ENCODE measurements at places on chromosomes 7 and 10.

GRCh38 chr7:75619636-75620035 lies 119.1 kb downstream of the HIP1 start:
- no peak for DNase-seq

- DNase-seq, result peak; percentile 41
These were observed 41.7 kb downstream of the FAS start for GRCh38 chr10:89032141-89032891.

- DNase-seq, result no peak
These were observed 875.4 kb downstream of the LRMDA start for GRCh38 chr10:76306856-76307255.

DNA sequence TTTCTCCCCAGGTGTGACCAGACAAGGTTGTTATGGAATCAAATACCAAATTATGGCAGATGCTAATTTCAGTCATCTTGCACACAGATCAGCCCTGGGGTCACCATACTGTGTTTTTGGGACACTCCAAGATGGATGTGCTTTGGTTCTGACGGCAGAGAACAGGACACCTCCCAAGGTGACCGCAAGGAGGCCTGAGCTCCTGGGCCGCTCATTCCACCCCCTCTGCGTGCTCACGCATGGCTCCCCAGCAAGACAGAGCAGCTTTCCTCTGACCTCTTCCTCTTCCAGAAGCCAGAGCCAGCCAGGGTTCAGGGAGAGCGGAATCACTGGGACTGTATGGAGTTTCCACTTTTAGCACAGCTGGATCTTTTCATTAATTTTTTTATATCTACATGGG lies 402.8 kb downstream of the DNAJB6 start:
- no peak for DNase-seq

GRCh38 chr7:149836434-149836833 lies 1.7 kb upstream of the ZNF862 start:
- no peak for DNase-seq

- DNase-seq, result no peak
These were observed 23.7 kb upstream of the ITGB1 start for GRCh38 chr10:32981760-32982159.

DNA sequence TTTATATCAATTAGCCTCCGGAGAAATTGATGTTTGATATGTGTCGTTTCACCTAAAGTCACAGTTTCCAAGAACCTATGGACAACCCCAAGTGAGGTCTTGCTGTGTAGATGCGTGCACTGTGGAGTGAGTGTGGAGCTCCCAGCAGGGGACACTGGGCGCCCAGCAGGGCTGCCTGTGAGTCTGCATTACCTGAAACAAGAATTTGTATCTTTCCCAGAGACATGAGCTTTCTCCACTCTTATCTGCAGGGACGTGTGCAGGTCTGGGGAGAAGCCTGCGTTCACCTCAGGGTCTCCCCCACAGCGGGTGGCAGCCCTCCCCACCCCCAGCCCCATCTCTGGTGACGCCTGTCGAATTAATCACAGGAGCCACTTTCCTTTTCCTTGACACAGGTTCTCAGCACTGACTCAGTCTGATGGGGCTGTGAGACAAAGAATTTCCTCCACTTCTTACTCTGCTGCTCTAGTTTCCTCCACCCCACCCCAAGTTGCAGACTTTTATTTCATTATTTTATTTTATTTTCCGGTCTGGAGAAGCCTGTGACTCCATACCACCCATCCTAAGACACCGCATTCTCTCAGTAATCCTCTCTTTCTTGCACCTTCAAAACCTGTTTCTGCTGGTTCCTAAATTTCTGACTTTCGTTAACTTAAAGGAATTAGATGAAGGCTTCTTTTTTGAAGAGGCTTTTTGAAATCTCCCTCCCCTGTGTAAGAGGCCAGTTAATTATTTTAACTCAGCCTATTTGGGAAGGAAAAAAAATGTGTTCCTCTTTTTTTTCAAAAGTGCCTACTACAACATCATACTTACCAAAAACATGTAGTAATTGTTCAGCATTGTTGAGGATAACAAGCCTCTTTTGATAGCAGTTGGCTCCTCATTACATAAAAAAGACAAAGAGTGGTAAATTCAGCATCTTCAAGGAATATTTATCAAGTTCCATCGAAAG lies 17.0 kb upstream of the INSIG1 start:
- no peak for DNase-seq

- DNase-seq, result no peak
These were observed 105.5 kb downstream of the KCNMA1 start for GRCh38 chr10:77532068-77532467.

All from H9 (cell line).